ENCODE measurements at places on chromosomes 7 and 10.

- DNase-seq = no peak
Observed at GRCh38 chr7:96314402-96315124, 7.3 kb downstream of the SLC25A13 start.

- no peak for DNase-seq
Observed at GRCh38 chr7:30923009-30923773, 11.5 kb downstream of the AQP1 start.

- no peak for DNase-seq
Observed at GRCh38 chr10:74163319-74164068, 12.5 kb downstream of the ADK start.

GRCh38 chr7:94030634-94031033 is 26.5 kb upstream of the BET1 start:
- no peak for DNase-seq

Measured in cortex of kidney (tissue), 1 donor.